Left lung (tissue), 14 donors: ENCODE measurements at places on chromosomes 12 and 14.
A peak's percentile ranks its signal among the peaks of the same experiment; 100 is the strongest.

DNA sequence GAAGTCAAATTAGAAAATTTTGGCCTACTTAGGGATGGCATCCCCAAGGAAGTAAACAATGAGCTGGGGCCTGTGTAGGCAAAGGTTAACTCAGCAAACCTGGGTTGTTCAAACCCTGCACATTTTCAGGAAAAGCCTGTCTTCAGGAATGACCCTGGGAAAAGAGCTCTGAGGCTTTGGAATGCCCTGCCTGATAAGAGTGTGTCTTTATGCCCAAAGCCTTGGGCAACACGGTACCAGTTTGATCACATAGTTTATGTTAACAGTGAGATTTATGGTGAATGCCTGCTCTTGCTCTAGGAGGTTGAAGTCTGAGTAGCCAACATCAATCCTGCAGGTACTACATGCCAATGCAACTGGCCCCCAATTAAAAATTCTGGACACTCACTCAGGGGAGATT is 28.2 kb upstream of the STAB2 start:
- no peak for DNase-seq

- no peak for DNase-seq
These were observed 63.1 kb upstream of the PLBD1 start for GRCh38 chr12:14630793-14631192.

DNA sequence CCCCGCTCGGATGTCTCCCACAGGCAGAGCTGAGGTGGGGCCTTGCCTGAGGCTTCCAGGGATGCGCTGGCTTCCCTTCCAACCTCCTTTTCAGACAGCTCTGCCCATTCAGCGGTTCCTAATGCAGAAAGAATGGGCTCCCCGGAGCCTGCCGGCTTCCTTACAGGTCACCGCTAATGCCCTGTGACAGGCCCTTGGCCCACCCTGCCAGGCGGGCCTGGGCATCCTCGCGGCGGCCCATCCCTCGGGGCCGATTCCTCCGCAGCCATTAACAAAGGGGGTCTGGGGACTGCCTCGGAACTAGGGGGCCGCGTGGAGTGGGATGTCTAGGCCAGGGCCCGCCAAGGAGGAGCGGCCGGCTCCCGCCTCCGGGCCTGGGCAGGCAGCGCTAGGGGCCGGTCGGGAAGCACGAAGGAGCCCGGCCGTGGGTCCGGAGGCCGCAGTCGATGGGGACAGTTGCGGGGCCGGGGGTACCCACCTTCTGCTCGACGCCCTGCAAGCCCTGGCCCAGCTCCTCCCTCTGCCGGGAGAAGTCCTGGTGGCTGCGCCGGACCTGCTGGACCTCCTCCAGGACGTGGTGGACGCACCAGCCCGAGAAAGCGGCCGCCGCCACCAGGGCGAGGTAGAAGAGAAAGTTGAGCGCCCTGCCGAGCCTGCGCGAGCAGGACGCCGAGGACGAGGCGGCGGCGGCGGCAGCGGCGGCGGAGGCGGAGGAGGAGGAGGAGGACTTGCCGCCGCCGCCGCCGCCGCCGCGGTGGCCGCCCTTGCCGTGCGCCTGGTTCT is 738 bp downstream of the CKAP4 start:
- peak; percentile 46 for DNase-seq

DNA sequence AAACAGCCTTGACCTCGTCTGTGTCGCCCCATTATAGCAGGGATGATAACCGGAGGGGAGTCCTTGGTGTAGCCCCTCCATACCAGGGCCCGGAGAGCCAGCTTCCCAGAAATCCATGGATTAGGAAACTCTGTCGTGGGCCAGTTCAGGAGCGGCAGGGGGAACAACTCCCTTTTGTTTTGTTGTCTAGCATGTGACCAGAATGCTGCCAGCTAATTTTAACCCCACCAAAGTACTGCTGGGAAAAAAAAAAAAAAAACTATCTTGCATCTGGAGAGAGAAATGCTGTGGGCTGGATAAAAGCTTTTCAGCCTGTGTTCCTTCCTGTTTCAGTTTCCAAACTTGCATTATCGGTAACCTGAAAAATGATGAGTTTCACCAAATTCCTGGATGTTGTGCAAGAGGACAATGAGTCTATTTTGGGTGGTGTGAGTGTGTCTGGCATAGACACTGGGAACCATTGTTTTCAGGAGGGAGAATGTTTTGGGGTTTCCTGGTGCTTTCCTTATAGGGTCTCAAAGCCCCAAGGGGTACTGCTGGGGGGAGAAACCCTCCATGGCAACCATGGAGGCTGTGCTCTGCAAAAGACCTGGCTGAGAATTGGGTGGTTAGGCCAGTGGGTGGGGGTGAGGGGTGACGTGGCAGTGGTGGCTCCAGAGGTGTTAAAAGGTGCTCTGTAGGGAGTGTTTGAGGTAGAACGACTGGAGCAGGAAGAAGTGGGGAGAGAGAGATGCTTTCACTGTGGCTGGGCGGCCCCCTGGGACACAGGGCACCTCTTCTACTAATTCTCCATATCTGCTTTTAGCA is 14.9 kb upstream of the IRF2BPL start:
- DNase-seq: no peak

DNA sequence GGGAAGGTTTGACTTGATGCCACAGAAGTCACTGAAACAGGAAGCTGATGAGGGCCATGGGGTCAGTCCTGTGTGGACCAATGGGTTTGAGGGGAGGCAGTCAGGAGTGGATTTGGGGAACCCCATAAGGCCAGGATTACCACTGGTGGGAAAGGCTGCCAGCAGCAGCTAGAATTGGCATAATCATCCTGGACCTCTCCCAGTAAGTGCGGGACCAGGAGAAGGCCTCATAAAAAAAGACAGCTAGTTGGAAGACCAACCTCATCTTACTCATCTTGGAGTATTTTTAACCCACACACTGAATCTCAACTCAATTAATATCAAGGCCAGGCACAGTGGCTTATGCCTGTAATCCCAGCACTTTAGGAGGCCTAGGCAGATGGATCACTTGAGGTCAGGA is 22.7 kb downstream of the TBX3 start:
- no peak for DNase-seq

DNA sequence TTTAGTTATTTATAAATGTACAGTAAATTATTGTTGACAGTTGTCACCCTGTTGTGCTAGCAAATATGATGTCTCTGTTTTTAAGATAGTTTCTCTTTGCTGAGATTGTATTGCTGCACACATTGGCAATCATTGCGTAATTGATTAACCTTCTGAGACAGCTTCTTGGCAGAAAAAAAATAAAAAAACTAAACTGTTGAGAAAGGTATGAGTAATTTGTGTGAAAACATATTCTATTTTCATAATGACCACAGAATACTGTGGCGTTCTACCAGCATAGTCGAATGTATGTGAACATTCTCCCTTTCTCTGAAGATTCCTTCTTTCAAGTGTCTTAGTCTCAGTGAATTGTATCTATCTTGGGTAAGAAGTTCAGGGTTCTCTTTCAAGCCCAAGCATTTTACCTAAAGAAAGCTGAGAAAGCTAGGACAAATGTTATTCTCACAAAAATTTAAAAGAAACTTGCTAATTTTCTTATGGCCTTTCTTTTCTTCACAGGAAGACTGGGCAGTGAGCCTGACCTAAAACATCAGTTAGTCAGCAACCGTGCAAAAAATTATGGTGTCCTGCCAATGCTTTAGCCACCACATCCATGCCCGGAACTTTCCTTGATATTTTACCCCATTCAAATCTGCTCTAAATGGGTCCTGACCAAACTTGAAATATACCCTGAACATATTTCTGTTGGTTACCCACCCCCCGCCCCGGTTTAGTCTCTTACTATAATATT is 69.0 kb upstream of the REP15 start:
- DNase-seq: no peak

DNA sequence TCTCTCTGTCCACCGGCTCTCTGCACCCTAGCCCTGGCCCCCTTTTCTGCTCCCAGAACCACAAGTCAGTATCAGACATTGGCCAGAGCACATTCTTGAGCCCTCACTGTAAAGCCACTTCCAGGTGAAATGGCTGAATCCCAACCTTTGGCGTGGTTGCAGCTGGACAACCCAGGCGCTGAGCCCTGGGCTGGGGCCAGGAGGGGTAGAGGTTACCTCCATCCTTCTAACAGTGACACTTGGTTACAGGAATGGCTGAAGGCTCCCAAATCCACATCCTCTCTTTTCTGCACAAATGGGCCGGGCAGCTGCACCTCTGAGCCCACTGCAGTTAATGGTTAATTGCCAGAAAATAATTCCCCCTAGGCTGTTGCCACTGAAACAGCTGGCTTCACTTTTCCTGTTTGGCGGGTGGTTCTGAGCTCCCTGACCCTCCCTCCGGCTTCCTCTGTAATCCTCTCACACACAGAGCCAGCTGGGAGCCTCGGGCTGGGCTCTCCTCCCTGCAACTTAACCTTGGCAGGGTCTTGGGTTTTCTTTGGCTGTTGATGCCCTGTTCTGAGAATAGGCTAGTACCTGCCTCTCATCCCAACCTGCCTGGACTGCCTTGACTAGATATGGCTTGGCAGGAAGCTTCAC is 44.1 kb downstream of the TSPAN11 start:
- DNase-seq: no peak
